Forelimb muscle (tissue), 1 donor: ENCODE measurements at places on chromosomes 7 and 10.

DNA sequence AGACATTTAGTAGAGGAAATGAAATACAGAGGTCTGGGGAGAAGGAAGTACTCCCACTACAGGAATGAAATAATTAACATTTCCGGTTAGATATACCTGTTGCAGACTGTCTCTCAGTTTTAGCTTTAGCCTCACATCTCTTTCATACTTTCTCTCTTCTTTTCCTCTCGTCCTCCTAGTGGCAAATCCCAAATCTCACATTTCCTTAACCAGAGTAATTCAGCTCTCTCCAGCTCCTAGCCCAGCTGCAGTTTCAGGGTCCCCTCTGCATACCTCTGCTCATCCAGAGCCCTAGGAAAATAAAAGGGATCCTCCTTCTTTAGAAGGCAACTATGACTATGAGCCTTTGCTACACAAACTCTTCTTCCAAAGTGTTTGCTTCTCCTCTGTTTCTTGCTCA is 643.2 kb downstream of the PHTF2 start:
- DNase-seq: no peak

GRCh38 chr10:126397640-126398382 is 9.5 kb upstream of the ADAM12 start:
- DNase-seq: no peak

DNA sequence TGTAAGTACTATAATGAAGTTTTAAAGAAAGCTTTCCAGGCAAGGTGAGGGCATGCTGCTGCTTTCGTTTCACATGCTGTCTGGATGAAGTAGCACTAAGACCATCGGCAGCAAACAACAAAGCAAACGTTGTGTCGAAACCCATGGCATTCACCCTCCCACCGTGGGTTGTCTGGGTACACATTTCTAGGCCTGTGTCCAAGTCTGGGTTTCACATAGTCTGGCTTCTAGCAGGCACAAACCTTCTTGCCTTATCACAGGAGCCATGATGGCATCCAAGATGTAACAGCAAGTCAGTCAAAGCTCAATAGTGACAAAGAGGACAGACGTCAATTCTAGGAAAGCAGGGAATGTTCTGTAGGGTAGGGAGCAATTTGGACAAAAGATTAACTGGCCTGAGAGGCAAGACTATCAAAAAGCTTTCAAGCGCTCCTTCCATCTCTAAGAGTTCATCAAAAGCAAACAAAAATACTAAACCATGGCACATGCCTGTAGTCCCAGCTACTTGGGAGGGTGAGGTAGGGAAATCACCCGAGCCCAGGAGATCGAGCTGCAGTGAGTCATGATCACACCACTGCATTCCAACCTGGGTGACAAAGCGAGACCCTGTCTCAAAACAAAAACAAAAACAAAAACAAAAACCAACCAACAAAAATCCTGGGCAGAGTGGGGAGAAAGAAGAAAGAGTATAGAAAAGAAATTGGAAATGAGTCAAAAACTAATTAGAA is 42.7 kb downstream of the PAXIP1 start:
- no peak for DNase-seq

DNA sequence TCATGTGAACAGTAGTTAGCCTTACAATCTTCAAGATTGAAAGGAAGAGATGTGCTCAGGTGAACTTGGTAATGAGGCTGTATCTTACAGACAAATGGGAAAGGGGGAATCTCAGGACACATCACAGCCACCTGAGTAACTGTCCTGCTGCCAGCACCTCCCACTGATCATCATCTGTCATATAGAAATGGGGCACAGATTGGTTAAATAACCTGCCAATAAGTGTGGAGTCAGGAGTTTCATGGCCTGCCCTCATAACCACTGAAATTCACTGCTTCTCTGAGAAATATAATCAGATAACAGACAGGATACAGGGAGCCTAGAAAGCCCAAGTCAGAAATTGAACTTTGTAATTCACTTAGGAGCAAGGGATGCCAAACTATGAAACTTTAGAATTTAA is 64.9 kb upstream of the TAS2R16 start:
- DNase-seq: no peak

- peak; percentile 20 for DNase-seq
These were observed 44.2 kb upstream of the GGCT start for GRCh38 chr7:30548845-30549244.

GRCh38 chr7:29184599-29184998 is 10.0 kb upstream of the CHN2 start:
- DNase-seq: no peak

DNA sequence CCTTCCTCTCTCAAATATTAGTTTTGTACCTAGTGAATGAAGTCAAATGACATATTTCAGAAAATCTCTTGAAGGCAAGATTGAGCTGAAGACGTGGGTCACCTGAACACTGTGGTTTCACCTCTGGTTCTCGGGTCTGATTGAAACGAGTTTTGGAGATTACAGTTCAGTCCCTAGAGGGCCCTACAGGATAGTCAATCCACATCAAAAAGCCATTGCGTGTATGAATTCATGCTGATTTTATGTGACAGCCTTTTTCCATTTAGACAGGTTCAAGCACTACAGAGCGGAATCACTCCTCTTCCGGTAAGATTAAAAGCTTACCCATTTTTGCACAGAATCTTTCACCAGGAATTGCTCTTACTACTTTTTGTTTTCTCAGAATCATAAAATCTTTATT is 62.2 kb downstream of the VIM start:
- no peak for DNase-seq

DNA sequence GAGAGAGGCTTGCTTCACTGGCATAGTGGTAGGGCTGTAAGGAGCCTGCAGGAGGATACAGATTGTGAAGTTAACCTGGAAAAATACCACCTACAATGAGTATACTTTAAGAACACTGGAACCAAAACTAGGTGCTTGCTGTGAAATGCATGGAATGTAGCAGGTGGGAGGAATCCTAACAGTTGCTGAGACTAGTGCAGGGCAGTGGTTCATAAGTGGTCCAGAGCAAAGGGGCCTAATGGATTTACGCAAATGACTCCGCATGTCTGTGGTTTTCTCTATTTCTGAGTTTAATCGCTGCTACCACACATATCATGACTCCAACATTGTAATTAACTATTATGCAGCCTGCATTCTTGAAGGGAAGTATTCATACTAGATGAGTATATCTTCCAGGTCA is 218.4 kb downstream of the CHRM2 start:
- no peak for DNase-seq

- DNase-seq: no peak
These were observed 70.6 kb downstream of the PIP4K2A start for GRCh38 chr10:22643775-22644174.

GRCh38 chr7:142332421-142332820 is 74.6 kb upstream of the PRSS58 start:
- no peak for DNase-seq

- DNase-seq: no peak
These were observed 926.7 kb upstream of the ZNF722 start for GRCh38 chr7:63071920-63072319.

GRCh38 chr7:117667456-117667855 is 187.6 kb downstream of the CFTR start:
- no peak for DNase-seq

GRCh38 chr7:92404170-92404614 is 43.1 kb upstream of the GATAD1 start:
- DNase-seq: no peak

- DNase-seq: peak; percentile 55
These were observed 49.2 kb downstream of the SVIL start for GRCh38 chr10:29585488-29585976.

DNA sequence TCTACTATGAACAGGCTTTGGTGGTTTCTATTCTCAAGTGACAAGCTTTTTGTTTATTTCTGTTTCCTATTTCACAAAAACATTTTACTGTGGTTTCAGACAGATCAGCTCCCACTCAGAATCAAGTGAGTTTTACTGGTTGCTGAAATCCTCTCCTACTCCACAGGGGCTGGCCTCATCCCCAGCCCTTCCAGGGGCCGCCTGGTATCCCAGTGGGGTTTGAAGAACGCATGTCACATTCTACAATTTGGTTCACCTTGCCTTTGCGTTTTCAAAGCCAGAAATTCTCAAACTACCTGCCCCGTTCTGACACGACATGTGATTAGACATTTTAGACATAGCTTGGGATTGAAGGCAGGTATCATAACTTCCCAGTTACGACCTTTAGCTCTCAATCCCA is 160.9 kb upstream of the AGK start:
- no peak for DNase-seq

- peak; percentile 19 for DNase-seq
These were observed 174.8 kb downstream of the DKK1 start for GRCh38 chr10:52488606-52489485.

- no peak for DNase-seq
These were observed 19.6 kb downstream of the LRRC27 start for GRCh38 chr10:132351611-132352010.

DNA sequence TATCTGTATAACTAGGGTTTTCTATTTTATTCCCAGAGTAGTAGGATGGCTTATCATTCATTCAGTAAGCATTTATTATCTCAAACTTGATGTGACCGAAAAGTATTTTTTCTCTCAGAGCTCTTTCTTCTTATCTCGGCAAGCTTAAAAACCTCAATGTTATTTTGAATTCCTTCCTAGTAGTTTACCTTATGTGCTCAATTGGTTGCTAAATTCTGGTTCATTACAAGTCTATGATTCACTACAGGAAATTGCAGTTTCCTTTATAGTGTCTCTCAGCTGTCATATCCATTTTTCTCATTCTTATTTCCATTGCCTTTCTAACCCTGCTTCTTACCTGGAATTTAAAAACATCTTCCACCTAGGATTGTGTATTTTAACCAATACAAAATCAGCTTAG is 12.6 kb upstream of the ICA1 start:
- DNase-seq: no peak
